ENCODE measurements at places on chromosomes 6 and 20. TPM values are rescaled to one million over a fixed set of nuclear protein-coding genes. Genes with fewer than 3 reads are reported as not detected.

The SUMO4 gene
- not detected for total RNA-seq

The SLC22A16 gene
- not detected for total RNA-seq

The ANGPT4 gene
- 0.03 TPM for total RNA-seq

The TMEM14B gene
- total RNA-seq: 161 TPM

The PRICKLE4 gene
- 0.44 TPM for total RNA-seq
